ENCODE measurements at places on chromosomes 3 and 15. TPM values are rescaled to one million over a fixed set of nuclear protein-coding genes. Genes with fewer than 3 reads are reported as not detected.
A peak's percentile ranks its signal among the peaks of the same experiment; 100 is the strongest.

GRCh38 chr15:68430471-68431036 is 1.4 kb downstream of the ITGA11 start:
- no peaks in the 10 kb centered on the region for H3K36me3 ChIP-seq
- H3K4me3 ChIP-seq: no peak overlapping the region
- H3K27me3 ChIP-seq: peaks cover 55% of the 10 kb centered on the region
- H3K4me1 ChIP-seq: no peaks in the 10 kb centered on the region
- DNase-seq: no peak

DNA sequence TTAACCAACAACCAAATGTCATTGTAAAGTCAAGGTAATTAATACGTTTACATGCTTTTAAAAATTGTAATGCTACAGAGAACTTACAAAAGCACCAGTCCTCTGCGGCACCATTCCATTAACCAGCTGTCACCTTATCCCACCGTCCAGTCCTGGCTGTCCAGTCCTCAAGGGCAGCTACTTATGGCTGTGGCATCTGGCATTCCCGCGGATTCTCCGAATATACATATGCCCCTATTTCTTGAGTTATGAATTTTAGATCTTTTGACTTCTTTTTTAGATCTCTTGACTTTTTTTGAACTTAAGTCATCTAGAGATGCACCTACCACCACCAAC is 382 bp upstream of the POMGNT2 start:
- peak overlapping the region; percentile 66 for H3K4me3 ChIP-seq
- DNase-seq: no peak
- no peaks in the 10 kb centered on the region for H3K36me3 ChIP-seq
- no peaks in the 10 kb centered on the region for H3K27me3 ChIP-seq
- peaks cover 9% of the 10 kb centered on the region for H3K4me1 ChIP-seq
- H3K27ac ChIP-seq: no peak overlapping the region

DNA sequence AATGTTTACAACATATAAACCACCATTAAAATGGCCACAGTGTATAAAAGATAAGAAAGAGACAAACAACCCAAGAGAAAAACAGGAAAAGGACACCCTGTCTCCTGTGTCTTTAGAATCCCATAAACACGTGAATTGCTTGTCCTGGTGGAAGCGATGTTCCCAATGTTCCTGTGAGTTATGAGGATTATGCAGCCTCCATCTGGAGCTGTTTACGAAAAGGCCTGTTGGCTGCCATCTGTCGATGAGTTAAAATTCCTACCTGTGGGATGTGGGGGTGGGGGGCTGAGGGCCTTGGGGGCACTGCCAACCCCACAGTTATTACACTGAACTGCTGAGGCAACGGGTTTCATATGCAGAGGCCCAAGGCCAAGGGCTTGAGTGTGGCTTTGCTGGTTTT is 13.6 kb downstream of the NISCH start:
- no peaks in the 10 kb centered on the region for H3K4me1 ChIP-seq
- DNase-seq: no peak
- no peaks in the 10 kb centered on the region for H3K36me3 ChIP-seq
- no peaks in the 10 kb centered on the region for H3K27me3 ChIP-seq

- peaks cover 13% of the 10 kb centered on the region for H3K4me1 ChIP-seq
- H3K36me3 ChIP-seq: peaks cover 10% of the 10 kb centered on the region
- H3K27ac ChIP-seq: no peak overlapping the region
- H3K4me3 ChIP-seq: no peak overlapping the region
- DNase-seq: peak; percentile 53
- no peaks in the 10 kb centered on the region for H3K27me3 ChIP-seq
Measured at GRCh38 chr15:41911691-41912345, 18.0 kb upstream of the SPTBN5 start.

DNA sequence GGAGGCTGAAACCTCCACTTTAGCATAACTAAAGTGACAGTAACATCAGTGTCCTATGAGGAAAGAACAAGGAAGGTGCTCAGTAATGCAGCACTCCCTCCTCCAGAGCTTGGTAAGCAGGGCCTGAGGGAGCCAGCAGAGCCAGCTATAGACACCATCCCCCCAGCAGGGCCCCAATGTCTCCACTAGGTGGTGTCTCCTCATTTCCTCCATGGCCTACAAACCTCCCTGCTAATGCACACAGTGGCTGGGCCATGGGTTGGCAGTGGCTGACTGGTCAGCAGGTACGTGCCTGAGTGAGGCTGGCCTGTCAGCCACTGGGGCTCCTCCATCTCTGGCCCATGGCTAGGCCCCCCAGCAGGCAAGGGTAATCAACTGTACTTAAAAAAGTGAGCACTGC is 13.6 kb downstream of the MRPS25 start:
- no peak for DNase-seq
- H3K27ac ChIP-seq: no peak overlapping the region
- peaks cover 12% of the 10 kb centered on the region for H3K4me1 ChIP-seq
- no peak overlapping the region for H3K4me3 ChIP-seq

DNA sequence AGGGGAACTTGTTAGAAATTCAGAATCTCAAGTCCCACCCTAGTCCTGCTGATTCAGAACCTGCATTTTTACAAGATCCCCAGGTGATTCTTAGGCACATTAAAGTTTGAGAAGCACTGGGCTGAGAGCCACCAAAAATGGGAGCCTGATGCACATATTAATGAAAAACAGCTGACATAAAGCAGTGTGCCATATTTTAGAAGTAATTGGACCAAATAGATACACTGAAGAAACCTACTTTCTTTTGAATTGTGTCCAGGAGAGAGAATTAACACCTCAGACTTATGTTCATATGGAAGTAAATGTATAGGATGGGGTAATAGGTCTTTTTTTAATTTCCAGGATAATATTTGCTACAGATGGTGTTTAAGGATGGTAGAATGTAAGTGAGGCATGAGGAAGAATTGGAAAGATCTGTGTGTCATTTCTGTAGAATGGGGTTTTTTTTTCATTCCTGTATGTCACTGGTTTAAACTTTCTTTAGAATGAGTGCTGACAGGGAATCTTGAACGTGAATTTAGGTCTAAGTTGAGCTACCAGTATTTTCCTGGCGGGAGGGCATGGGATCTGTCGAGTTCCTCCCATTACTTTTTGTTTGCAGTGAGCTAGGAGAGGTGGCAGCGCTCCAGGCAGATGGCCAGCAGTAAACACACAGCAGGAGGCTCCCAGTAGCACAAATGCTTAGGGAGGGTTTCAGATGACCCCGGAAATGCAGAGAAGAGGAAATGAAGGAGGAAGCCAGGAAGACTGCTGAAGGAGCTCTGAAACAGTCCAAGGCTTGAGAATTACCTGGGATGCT is 185.6 kb downstream of the PLCL2 start:
- H3K27ac ChIP-seq: peak overlapping the region; percentile 13
- no peaks in the 10 kb centered on the region for H3K27me3 ChIP-seq
- peaks cover 43% of the 10 kb centered on the region for H3K4me1 ChIP-seq
- no peak overlapping the region for H3K4me3 ChIP-seq

NEIL1 gene
- 12.4 TPM for total RNA-seq

FILIP1L gene
- total RNA-seq: 0.19 TPM

LCTL gene
- total RNA-seq: not detected

Data from natural killer cell treated with Interleukin-12 subunit alpha and Interleukin-12 subunit beta and Interleukin-15 and Interleukin-18, amount 100 ng/mL, for 72 hours (primary cell).